ENCODE measurements at places on chromosomes 2 and 18.

GRCh38 chr18:33201509-33201926, 239.0 kb downstream of the CCDC178 start:
- peak; percentile 35 for DNase-seq

DNA sequence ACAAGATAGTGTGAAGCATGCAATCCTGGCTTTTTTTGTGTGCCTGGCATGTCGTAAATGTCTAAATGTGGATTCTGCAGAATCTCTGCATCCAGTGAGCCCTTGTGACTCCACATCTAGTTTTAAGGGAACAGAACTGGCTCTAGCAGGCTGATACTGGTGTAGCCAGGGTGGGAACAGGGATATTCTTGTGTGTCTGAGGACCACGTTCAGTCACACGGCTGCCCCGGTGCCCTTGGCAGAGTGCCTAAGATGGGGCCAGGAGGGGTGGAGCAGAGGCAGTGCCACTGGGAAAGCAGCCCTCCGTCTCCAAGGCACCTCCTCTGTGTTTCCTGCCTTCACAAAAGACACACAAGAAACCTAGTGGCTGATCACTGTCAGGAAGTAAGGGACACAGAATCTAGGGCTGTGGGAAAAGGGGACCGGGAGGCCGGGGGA, 91.5 kb upstream of the PARD3B start:
- no peak for DNase-seq

DNA sequence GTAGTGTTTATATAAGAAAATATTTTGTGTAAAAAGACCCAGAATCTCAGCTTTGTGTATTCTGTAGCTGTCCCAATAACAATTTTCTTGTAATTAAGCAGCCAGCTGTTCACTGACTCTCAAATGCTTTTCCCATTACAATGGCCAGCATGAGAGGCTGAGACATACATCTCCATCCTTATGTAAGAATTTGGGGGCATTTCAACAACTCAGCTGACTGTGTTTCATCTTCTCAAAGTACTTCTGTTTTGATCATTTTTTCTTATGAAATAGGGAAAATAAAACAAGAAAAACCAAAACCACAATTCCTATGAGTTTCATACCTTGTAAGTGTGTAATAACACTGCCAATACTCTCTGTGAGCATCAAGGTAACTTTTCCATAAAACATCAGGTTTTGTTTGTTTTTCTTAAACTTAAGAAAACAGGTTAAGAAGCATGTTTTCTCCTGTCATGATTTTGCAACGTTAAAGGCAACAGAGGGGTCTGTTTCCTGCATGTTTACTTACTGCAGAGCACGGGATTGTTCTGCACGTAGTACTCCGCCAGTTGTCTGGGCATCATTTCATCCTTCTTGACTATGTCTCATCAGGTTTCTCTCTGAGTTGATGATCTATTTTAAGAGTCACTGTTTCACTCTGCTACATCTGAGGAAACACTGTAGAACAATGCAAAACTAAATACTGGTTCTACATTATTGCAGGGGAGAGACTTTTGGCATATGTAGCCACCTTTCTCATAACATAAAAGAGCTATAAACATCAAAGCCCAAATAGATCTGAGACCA, 62.9 kb upstream of the CYRIA start:
- no peak for DNase-seq

DNA sequence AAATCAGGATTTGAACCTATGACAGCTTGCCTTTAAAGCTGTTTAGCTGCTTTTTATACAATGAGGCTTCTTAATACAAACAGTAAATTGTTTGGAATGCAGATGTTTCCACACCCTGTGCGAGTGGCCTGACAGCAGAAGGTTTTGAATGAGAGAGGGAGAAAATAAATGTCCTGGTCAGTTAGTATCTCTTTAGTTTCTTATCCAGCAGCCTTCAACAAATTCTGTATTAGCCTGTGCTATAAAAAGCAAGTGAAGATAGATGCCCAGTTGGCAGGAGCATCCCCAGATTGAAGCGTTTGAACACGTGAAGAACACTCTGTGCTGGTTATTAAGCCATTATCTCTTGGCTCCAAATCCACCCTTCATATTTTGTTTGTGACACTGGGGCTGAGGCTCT, 70.6 kb downstream of the CERS6 start:
- peak; percentile 27 for DNase-seq

- no peak for DNase-seq
Measured at GRCh38 chr18:72325307-72325706, 218.8 kb downstream of the CBLN2 start.

GRCh38 chr2:30234180-30234971, 3.0 kb downstream of the LBH start:
- DNase-seq, result peak; percentile 87

Data from fibroblast of mammary gland (primary cell).